ENCODE measurements at places on chromosomes 5 and 9. TPM values are rescaled to one million over a fixed set of nuclear protein-coding genes. Genes with fewer than 3 reads are reported as not detected.

The PLK2 gene
- 55.7 TPM for total RNA-seq

The CEMIP2 gene
- 59.9 TPM for total RNA-seq

The SLC36A2 gene
- not detected for total RNA-seq

The KCNMB1 gene
- total RNA-seq, result not detected

The AFAP1L1 gene
- total RNA-seq, result 5.1 TPM

Measured in smooth muscle cell of trachea (primary cell).